ENCODE measurements at places on chromosomes 5 and 9.

DNA sequence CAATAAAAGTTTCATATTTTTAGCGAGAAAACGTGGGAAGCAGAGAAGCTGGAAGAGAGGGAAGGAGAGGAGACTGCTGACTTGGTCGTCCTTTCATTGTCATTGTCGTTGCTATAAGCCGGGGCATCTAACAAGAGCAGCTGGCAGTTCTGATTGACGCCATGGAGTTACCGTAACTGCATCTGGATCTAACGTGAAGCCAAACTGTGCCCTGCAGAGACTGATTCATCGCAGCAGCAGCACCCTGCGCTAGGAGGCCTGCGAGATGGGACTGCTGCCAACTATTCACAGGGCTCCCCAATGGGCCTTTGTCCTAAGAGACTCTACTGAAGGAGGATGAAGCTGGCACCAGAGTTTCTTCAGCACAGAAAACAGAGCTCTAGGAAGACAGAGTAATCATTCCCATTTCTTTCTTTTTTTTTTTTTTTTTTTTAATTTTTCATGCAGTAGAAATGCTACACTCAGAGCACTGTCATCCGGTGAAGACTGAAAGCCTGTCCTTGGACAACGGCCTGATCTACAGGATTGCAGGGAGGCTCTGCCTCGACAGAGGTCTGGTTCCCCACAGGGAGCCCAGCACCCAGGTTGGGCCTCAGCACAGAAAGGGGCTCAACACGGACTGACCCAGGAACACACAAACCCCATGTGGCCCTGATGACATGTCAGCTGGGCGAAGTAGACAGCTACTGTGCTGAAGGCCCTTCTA lies 47.8 kb downstream of the RETREG1 start:
- no peak for DNase-seq

DNA sequence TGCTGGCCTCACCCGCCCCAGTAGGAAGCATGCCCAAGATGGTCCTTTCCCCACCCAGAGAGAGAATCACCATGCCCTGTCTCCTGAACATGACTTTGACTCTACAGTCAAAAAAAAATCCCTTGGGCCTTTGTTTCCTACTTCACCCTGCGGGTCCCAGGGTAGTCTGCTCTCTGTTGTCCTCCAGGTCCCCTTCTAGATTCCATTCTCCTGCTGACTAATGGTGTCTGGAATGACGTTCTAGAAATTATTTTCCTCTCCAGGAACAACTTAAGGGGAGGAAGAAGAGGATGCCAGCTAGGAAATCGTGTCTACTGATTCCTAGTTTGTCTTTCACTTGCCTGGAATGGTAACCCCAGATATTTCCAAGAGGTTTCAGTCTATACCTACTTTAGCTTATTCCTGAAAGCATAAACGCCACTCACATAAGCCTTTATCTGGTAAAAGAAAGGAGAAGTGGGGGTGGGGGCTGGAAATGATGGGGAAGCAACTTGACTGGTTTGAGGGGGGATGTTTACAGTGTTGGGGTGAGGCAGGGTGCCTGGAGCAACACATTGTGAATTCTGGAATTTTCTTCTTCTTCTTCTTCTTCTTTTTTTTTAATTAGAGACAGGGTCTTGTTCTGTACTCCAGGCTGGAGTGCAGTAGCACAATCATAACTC lies 93.9 kb downstream of the SNX18 start:
- no peak for DNase-seq

- DNase-seq, result no peak
Measured at GRCh38 chr9:14326264-14326826, 12.4 kb upstream of the NFIB start.

- DNase-seq, result no peak
Measured at GRCh38 chr9:90942555-90942954, 140.9 kb downstream of the SYK start.

GRCh38 chr5:36494841-36495601 lies 111.4 kb upstream of the SLC1A3 start:
- DNase-seq, result no peak

DNA sequence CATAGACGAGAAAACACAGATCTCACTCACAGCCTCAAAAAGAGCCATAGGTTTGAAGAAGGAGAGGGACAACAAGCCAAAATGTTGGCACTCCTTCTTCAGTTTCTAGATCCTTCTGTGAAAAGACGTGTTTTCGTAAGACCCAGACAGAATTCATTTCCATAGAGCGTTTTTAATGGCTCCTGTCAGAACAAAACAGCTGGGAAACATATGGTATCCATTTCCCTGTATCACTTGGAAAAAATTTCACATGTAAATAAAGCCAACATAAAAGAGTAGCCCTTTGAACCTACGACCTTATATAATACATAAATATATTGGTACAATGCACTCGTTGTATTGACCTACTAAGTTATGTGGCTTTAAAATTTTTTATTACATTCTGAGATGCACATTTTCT lies 108.1 kb downstream of the SNCAIP start:
- no peak for DNase-seq

DNA sequence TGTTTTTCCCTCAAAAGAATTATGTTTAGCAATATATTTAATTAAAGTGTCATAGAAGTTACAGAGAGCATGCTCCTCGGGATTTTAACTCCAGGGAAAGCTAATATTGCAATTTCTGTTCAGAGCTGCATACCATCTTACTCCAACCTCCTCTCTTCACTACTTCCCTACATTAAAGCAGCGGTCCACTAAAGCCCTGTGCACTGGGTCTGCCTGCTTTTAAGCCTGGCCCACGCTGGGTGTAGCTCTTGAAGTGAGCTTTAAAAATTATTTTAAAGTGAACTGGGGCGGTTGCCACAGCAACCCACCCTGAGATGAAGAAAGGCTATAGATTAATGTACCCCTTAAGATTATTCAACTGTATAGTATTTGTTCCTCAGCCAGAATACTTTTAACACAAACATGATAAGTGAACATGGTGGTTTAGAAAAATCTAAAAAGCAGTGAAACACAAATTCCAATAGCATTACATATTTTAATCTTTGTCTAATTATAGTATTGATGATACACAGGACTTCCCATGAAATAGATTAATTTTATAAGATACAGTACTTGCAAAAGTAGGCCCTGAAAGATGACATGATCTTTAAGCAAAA lies 3.9 kb upstream of the MEF2C start:
- no peak for DNase-seq

DNA sequence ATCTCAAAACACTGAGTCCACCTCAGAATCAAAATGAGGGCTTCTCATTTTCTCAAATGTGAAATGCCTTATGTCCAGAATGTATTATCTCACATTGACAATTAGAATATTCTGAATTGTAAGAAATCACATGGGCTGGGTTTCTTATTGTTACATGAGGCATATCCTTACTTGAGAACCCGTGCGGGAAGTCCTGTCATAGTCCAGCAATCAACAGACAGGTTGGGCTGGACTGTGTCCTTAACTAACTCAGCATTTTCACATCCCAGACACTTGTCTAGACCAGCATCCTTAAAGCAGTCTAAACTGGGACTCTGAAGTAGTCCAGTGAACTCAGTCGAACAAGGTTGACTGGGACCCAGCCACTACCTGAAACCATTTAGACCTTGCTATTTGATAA lies 267.6 kb downstream of the CETN3 start:
- DNase-seq, result no peak

DNA sequence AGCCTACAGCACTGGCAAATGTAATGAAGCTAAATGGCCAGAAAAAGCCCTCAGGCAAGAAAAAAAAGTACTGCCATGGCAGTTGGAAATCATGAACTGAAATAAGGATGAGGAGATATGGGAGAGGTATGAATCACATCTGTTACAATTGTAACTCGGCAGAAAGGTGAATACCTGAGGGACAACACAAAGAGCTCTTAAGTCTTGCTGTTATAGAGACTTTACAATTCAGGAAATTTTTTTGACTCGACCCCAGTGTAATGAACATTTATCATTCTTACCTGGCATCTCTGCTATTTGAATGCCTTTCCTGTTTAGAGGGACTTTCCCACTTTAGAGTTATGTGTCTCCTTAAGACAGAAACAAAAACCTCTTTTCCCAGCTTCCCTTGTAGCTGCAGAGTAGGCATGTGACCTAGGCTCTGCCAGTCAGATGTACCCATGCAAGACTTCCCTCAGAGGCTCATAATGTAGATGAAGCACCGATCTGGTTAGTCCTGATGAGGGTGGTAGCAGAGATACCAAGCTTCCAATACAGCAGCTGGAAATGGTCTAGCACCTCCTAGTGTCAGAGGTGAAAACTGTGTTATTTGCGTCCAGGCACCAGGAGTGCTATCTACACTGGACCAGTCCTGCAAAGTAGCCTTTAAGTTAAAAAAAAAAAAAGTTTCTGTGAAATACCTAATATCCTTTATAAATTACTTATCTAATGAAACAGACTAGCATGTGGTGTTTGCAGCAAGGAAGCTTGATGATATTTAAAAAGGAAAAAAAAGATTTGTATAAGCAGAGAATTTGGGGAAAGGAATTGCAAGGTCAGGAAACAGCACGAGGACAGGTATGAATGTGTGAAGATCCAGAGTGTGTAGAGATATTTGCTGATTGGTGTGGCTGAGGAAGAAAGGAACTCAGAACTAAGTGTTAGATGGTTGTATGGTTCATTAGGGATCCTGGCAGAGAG lies 146.9 kb upstream of the SLC1A3 start:
- no peak for DNase-seq

- DNase-seq, result no peak
Measured at GRCh38 chr9:87733273-87734052, 7.5 kb downstream of the CTSL start.

DNA sequence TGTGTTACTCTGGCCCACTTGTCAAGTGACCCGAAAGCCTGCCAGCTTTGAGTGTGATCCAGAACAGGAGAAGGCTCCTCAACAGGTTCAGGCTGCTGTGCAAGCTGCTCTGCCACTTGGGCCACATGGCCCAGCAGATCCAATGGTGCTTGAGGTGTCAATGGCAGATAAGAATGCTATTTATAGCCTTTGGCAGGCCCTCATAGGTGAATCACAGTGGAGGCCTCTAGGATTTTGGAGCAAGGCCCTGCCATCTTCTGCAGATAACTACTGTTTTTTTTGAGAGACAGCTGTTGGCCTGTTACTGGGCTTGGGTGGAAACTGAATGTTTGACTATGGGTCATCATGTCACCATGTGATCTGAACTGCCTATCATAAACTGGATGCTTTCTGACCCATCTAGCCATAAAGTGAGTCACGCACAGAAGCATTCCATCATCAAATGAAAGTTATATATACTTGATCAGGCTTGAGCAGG lies 180.8 kb downstream of the CARTPT start:
- no peak for DNase-seq

- DNase-seq, result no peak
Measured at GRCh38 chr9:7534211-7534935, 265.2 kb downstream of the DMAC1 start.

DNA sequence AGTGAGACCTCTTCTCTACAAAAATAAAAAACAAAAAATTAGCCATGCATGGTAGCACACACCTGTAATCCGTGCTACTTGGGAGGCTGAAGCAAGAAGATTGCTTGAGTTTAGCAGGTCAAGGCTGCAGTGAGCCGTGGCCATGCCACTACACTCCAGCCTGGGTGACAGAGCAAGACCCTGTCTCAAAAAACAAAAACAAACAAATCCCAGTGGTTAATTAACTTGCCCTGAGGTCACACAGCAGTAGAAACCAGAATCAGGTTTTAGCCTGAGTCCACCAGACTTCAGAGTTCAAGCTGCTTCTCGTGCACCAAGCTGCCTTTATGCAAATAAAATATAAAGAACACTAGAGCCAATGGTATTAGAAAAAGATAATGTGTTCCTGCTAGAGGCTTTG lies 169.7 kb downstream of the GOLPH3 start:
- DNase-seq, result no peak

DNA sequence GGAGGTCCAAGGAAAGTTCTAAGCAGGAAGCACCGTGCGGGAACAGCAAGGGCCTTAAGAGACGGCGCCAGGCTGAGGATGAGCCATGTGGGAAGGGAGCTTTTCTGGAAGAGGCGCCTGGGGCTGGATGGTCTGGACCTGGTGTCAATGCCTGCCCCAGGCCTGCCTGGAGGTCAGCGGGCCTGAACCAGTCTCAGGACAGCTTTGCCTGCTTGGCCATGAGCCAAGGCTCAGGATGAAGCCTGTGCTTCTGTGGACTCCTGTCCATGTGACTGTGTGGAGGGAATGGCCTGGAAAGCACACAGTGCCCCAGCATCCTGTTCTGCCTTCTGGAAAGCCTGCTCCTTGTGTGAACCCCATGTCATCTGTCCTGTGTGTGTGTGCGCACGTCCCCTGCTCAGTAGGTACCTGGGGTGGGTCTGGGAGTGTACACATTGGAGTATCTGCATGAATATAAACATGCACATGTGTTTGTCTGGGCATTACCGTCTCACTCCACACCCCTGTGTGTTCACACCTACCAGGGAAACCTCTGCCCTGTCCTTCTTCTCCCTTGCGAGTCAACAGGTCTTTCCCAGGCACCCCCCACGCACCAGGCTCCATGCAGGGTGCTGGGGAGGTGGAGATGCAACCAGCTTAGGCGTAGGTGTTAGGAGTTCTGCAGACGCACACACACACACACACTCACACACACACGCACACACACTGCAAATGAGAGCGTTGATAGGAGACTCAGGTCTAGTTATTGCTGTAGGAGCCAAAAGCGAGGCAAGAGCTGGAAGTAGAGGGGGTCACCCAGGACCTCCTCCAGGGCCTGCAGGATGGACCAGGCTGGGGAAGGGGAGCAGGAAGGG lies 24.8 kb downstream of the DAB2IP start:
- no peak for DNase-seq

DNA sequence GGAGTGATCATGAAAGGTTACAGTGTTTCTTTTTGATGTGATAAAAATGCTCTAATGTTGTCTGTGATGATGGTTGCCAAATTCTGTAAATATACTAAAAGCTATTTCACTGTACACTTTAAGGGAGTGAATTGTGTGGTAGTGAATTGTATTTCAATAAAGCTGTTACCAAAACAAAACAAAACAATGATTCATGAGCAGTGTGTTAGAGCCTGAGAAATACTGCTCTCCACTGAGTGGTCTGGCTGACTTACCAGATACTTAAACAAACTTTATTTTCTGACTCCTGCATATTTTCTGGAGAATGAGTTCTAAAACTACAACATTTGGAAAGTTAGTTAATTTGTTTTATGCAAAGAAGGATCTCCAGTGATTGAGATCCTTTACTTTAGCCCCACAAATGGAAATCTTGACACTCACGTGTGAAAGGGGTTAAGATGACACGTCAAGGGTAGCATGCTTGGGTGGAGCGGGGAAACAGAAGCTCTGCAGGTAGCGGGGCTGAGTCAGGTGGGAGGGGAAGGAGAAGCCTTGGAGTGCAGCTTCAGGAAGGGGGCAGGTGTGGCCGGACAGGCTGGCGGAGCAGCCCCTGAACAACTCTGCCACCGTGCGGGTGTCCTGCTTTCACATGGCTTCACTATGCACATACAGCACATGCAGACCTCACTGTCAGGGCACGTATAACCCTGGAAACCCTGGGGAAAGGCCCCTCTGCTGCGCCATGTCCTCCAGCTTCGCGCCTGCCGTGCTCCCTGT lies 256.7 kb downstream of the IRX1 start:
- no peak for DNase-seq

DNA sequence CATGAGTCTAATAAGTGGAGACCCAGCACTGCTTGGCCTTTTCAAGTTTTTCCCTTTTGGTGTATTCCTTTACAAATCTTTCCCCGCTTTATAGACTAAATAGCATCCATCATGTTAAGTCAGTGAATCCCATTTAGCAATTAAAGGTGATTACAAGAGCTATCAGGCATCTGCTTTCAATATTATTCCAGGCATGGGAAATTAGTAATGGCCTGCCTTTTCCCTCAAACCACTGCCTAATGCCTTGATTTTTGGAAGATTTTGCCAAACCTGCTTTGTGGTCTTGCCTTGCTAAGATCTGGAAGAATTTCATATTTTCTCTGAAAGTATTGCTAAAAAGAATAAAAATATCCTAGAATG lies 102.8 kb upstream of the GNA14 start:
- no peak for DNase-seq

- DNase-seq, result no peak
Measured at GRCh38 chr9:93959739-93960154, 4.6 kb upstream of the BARX1 start.

Data from stimulated activated CD4-positive, alpha-beta T cell treated with anti-CD3 and anti-CD28 coated beads, Interleukin-4, amount 100 ng/mL, for 1 hour (primary cell).